ENCODE measurements at places on chromosomes 7 and 10.

GRCh38 chr7:51376420-51377092, 59.9 kb upstream of the COBL start:
- DNase-seq = no peak

DNA sequence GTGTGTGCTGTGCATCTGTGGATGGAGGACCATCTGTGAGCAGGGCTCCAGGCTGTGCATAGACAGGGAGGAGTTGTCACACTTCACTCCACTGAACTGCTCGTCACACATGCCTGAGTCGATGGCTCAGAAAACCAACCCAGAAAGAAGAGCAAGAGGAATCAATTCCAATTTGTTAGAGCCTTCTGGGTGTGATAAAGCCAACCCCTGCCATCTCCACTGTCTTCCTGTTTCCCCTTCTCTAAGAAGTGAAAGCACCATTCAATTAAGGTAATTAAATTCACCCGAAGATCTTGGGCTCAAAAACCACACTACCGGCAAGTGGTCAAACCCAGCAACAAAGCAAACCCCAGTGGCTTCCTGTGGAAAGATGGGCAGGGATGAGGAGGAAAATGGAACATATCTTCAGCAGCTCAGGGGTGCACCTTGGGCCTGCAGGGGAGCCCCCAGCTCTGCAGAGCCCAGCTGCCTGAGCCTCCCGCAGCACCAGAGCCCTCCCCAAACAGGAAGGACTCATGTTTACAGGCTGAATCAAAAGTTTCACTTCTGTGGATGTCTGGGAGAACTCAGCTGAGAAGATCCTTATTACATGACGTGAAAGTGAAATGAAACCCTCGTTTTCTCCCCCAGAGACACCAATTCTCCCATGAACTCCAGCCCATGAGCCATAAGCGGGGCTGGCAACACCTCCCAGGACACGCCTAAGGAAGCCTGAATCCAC, 10.9 kb downstream of the C10orf71 start:
- no peak for DNase-seq

- no peak for DNase-seq
Measured at GRCh38 chr10:90958781-90959180, 37.9 kb upstream of the ANKRD1 start.

- DNase-seq = no peak
Measured at GRCh38 chr10:4361581-4361980, 464.4 kb upstream of the AKR1E2 start.

- no peak for DNase-seq
Measured at GRCh38 chr7:1671594-1672451, 1.7 kb downstream of the ELFN1 start.

DNA sequence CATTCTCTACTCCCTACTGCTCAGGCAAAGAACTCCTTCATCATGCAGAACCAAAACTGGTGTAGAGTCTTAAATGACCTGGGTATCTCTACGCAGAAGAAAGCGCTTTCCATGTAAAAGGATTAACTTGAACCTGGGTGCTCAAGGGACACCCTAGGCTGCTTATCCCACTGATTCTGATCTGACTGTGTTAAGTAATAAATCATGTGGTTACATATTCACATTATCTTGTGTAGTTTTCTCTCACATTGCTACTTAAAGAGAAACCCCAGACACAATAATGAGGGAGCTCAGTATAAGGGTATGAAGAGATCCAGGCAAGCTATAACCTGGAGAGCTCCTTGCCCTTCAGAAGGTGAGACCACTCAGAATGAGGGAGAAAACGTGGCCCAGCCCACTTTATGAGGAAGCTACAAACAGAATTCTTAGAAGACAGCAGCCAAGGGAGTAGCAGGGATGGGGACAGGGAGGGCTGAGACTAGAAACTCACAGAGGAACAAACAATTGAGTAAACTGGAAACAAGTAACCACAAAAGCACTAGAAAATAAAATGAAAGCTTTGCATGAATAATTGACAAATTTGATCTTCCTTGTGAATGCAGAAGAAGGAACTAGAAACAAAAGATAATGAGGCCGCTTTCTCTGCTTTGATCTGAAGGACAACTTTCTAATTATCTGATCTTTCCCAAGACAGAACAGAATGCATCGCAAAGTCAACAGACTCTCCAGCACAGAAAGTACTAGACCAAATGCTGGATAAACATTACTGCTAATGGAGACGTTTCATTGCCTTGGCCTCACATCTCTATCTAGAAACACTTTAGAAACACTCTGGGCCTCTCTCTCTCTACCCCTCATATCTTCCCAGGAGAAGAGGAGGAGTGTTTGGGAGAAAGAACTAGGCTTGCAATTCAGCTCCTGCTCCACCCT, 76.1 kb downstream of the LRRC17 start:
- DNase-seq = no peak

- DNase-seq = no peak
Measured at GRCh38 chr10:133359554-133359971, 1.7 kb upstream of the FUOM start.

DNA sequence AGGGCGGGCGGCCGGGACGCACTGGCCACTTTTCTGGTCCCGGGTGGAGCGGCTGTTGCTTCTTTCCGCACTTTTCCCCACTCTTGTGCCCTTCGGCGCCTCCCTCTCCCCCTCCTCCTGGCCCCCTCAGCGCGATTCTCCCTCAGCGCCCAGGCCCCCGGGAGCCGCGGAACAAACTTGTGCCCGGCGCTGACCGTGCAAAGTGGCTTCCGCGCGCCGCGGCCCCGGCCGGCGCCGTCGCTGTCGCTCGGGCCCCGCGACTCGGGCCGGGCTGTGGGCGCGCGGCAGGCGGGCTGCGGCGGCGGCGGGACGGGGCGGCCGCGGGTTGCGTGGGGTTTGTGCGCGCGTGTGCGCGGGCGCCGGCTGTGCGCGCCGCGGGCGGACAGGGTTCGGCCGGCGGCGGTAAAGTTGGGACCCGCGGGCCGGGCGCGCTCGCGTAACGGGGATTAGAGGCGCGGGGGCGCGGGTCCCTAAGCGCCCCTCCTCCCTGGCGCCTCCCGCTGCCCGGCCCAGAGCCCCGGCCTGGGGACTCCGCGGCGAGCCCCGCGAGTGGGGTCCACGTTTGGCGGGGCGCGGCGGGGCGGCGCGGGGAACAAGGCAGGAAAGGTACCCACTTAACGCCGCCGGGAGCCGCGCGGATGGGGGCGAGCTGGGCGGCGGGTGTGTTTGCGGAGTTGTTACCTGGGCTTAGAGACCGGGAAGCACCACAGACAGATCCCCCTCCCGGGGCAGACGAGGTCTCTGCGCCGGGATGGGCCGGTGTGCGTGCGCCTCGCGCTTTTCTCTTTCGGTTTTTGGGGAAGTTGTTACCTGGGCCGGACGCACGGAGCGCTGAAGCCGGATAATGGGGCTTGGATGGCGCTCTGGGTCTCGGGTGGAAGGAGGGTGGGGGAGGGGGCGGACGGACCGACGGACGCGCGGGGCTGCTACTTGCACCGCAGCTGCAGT, 860 bp downstream of the ZEB1 start:
- peak; percentile 36 for DNase-seq

DNA sequence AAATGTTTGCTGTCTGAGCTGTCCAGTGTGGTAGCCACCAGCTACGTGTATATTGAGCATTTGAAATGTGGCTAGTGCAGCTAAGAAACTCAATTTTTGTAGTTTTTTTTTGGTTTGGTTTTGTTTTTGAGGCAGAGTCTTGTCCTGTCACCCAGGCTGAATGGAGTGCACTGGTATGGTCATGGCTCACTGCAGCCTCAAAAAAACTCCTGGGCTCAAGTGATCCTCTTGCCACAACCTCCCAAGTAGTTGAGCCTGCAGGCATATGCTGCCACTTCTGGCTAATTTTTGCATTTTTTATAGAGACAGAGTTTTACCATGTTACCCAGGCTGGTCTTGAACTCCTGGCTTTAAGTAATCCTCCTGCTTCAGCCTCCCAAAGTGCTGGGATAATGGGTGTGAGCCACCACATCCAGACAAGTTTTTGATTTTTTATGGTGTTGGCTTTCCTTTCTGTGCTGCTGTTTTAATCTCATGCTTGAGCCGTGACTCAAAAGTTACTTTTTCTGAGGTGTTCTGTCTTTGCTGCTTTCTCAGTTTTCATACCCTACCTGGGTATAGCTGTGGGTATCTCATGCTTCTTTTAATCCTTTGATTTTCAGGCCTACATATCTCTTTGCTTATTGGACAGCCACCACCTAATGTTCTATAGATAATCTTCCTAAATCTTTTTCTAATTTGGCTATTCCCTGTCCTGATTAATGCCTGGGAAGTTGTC, 16.0 kb downstream of the WAC start:
- no peak for DNase-seq

GRCh38 chr10:133391761-133392518, 2.0 kb upstream of the MTG1 start:
- DNase-seq = no peak

DNA sequence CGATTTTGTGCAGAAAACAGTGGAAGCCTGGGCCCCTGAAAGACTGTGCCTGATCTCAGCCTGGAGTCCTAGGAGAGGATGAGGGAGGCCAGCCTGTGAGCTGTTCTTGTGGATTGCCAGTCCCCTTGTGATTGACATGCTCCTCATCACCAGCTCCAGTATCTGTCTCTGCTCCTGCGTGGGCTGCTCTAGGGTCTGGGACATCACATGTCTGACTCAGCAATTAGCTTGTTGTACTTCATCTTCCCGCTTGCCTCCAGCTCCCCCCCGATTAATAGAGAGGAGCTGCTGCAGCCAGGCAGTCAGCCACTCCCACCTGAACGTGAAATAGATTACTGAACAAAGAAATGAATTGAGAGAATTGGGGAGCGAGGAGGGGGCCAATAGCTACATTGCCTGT, 99.6 kb upstream of the TBX20 start:
- no peak for DNase-seq

GRCh38 chr10:127524908-127525665, 24.0 kb upstream of the NPS start:
- no peak for DNase-seq

DNA sequence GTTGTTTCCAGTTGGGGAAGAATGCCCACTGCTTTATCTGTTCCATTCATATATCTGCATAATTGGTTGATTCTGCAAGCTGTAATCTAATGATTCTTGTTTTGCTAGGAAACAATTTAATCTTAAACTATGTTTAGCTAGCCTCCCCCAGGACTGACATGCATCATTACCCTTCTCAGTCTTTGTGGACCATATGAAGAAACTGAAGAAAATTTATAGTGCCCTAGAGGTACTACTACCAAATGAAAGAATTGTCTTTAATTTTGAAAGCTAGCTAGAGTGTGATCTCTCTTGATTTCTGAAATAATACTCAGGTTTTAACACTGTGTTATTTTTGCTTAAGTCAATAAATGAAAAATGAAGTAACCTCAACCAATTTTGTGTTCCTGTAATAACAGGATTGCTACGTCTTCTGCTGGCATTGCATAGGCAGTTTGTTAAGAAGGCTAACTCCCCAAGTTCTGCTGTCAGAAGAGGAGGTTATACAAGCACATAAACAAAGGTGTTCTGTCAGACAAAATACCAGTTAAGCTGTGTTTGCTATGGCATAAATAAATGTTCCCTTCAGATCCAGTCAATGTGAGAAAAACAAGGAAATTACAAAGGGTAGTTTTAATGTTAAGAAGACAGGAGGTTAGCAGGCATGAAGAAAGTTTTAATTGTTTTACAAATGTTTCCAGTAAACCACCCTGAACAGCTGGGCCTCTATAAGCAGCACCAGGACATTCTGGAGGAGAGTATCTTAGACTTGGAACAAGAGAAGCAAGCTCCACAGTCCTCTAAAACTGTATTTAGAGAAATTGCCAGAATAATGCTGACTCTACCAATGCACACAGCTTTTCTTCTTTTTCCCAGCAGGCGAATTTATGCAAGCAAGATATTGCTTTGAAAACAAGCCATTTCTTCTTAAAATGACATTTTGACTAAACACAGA, 90.3 kb upstream of the CTTNBP2 start:
- DNase-seq = no peak

- DNase-seq = no peak
Measured at GRCh38 chr7:23529262-23529859, 2.4 kb downstream of the TRA2A start.

DNA sequence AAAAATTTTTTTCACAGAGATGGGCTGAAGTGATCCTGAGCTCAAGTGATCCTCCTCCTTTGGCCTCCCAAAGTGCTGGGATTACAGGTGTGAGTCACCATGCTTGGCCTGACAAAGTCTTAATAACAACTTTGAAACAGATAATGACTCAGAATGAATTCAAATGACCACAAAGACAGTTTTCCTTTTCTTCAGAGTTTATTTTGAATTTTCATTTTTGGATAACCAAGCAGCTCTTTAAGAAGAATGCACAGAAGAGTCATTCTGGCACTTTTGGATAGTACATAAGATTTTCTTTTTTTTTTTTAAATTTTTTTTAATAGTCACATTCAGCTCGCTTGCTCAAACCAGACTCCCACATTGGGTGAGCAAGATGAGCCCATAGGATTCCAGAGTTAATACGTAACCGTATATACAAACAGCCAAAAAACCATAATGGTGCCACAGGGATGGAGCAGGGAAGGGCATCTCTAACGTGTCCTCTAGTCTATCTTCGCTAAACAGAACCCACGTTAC, 43.0 kb upstream of the NMT2 start:
- DNase-seq = no peak

- DNase-seq = no peak
Measured at GRCh38 chr10:111357859-111358258, 281.0 kb downstream of the ADRA2A start.

DNA sequence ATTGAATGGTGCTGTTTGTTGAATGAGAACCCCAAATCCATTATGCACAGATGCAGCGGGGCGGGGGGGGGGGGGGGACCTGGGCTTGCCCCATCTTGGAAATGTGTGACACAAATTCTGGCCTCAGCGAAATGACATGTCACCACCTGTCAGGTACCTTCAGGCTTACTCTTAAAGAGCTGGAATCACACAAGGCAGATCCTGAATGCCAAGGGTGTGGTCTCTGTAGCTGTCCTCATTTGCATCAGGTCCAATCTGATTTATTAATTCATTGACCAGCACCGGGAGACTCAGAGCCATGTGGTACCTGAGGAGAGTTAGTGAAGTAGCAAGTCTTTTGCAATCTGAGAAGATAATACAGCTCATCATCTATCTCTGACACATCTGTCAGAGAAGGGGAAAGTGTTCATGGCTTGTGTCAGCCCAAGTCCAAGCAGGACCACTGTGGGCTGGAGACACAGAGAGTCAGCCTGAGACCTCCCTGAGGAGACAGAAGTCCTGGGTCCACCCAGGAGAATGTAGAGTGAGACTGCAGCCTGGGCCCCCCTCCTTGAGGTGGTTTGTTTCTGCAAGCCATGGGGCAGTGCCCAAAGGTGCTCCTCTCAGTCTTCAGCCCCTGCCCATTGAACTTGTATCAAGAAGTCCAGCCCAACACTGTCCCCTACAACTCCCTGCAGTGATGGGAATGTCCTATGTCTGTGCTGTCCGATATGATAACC, 46.7 kb downstream of the ADCYAP1R1 start:
- DNase-seq = no peak

GRCh38 chr10:47175181-47176123, 124.5 kb upstream of the GDF10 start:
- no peak for DNase-seq

GRCh38 chr10:15227611-15228372, 59.3 kb upstream of the NMT2 start:
- no peak for DNase-seq

DNA sequence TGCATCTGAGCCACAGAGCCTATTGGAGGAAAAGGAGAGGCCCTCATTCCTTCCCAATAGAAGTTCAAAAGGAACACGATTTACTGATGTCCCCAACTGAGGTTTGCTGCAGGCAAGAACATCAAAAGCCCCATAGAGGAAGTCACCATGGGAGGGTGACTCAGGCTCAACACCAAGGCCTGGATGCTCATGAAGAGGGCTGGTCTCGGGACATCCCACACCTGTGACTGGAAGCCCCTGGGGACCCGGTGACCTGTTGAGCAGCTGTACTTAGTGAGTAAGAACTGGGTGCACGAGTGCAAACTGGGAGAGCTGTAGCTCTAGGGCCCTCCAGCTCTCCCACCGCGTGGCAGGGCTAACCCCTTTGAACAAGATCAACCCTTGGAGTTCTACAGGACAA, 38.0 kb downstream of the CYTH3 start:
- DNase-seq = no peak

Data from stimulated activated CD4-positive, alpha-beta T cell treated with anti-CD3 and anti-CD28 coated beads, Interleukin-2, amount 100 ng/mL, for 48 hours (primary cell).